ENCODE measurements at places on chromosomes 7 and 10.

DNA sequence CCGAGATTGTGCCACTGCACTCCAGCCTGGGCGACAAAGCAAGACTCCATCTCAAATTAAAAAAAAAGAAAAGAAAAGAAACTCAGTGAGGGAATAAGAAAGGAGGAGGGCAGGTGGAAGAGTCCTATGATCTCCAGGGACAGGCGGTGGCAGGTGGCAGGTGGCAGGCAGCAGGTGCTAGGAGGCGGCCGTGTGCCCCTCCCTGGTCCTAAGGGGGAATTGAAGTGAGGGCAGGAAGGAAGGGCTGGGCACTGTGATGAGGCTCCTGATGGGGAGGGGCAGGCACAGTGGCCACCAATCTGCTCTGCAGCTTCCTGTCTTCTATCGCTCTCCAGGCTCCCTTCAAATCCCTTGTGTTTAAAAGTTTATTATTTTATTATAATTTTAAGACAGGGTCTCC is 41.2 kb upstream of the UBE3C start:
- DNase-seq, result no peak

GRCh38 chr10:29064680-29065079 is 224.2 kb upstream of the LYZL1 start:
- no peak for DNase-seq

GRCh38 chr7:137539111-137539715 is 195.7 kb upstream of the PTN start:
- no peak for DNase-seq

- DNase-seq, result peak; percentile 74
These were observed 33.7 kb downstream of the NRBF2 start for GRCh38 chr10:63166742-63167258.

DNA sequence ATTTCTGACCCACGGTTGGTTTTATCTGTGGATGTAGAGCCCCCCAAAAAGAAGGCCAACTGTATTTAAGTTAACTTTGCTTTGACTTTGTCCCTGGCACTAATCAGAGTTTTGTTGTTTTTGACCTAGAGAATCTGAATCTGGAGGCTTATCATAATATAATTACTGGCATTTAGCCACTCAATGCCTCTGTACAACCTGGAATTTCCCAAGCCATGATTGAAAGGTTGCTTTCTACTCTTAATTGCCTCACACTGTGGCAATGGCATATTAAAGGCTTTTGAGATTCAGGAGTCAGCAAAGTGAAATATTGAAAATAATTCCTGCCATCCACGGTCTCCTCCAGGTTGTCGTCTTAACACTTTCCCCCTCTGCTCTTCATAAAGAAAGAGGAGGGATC is 205.2 kb upstream of the GHITM start:
- no peak for DNase-seq

DNA sequence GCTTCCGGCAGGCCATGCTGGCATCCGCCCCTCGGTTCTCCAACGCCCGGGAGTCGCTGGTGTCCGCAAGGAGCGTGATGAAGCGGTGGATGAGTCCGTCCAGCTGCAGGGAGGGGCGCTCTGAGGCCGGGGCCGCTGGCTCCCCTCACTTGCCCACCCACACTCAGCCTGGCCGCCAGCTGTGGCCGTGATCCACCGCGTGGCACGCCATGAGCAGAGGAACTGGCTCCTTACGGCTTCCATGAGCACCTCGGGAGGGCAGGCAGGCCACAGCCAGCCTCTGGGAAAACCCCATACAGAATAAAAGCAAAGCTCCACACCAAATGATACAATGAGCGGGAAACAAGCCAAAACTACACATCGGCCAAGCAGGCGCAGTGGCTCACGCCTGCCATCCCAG is 15.5 kb upstream of the MICALL2 start:
- no peak for DNase-seq

GRCh38 chr10:30602747-30603146 is 26.8 kb downstream of the LYZL2 start:
- no peak for DNase-seq

GRCh38 chr10:63481815-63482421 is 16.1 kb upstream of the JMJD1C start:
- DNase-seq, result no peak

GRCh38 chr10:28393956-28394568 is 91.2 kb upstream of the MPP7 start:
- peak; percentile 61 for DNase-seq

GRCh38 chr10:32605787-32606186 is 159.8 kb downstream of the CCDC7 start:
- DNase-seq, result peak; percentile 4

DNA sequence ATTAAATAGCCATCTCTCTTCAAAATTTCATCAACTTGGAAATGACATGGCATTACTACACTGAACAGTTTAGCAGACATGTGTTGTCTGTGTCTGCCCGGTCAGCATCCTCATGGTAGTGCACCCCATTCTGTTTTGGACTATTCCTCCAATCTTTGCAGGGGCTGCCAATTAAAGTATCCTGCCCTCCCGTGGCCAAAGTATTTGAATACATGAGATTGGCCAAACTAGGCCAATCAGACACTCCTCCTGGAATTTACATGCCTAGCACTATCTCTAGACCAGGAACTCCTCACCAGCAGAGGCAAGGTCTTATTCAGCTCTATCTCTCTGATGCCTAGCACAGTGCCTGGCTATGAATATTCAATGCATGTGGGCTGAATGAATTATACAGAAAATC is 4.4 kb downstream of the SHTN1 start:
- no peak for DNase-seq

GRCh38 chr7:115728518-115728917 is 302.0 kb downstream of the TFEC start:
- DNase-seq, result no peak

- no peak for DNase-seq
These were observed 32.4 kb downstream of the TACC2 start for GRCh38 chr10:122021379-122021778.

DNA sequence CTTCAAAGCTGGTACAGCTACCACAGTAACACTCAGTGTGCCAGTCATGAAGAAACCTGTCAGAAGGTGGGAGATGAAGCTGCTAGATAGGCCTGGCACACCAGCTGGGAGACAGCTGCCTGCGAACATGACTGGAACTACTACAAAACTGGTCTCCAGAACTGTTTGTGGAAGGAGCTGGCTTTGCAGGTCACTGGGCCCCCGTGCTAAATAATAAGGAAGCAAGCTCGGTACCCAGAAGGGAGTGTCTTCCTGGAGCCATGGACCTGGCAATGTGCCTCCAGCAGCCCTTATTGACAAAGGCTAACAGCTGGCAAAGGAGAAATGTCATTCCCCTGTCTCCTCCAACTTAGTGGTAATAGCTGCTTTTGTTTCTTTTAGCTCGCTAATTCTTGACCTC is 1217.6 kb upstream of the LRRN3 start:
- DNase-seq, result no peak

- DNase-seq, result no peak
These were observed 42.6 kb downstream of the KIF20B start for GRCh38 chr10:89744026-89744425.

DNA sequence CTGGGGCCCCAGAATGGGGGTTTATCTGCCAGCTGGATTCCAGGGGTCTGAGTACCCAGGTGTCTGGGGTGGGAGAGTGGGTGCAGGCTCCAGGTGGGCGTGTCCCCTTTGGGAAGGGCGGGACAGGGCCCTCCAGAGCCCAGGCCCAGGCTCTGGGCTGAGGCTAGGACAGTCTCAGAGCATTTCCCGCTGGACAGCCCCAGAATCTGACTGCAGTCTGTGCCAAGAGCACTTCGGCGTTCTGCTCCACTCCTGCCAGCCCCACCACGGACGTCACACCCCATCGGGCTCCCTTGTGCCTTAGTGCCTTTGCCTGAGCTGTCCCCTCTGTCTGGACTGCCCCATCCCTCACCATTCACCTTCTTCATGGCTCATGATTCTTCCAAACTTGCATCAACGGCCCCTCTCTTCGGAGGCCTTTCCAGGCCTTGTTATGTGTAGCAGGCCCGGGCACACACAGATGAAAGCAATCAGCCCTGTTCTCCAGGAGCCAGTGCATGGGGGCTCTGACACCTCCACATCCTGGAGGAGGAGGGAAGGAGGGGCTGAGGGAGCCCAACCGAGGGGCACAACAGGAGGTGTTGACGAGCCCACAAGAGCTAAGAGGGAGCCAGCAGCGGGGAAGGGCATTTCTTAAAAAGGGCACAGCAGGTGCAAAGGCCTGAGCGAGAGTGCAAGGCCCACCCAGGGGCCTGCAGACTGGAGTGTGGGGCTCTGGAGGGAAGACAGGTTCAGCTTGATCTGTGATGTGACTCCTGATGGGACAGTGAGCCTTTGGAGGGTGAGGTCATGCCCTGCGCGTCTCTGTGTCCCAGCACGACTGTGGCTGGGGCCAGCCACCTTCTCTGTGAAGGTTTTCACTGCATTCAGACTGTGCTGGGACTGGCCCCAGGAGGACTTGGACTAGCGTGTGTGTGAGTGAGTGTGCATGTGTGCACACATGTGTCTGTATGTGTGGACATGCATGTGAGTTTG is 41.7 kb downstream of the GTF2IRD1 start:
- DNase-seq, result no peak

DNA sequence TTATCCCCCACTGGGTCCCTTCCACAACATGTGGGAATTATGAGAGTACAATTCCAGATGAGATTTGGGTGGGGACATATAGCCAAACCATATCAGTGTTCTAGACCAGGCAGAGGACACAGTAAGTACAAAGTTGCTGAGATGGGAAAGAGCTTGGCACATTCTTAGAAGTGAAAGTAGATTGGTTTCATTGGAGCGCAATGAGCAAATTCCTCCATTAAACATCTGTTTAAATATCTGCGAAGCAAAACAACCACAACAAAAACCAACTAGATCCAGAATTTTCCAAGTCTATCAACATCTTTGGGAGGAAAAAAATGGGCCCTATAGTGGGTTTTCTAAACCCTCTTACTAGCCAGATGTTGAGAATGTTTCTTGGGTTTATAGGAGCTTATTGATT is 80.0 kb upstream of the STEAP1B start:
- no peak for DNase-seq

- DNase-seq, result no peak
These were observed 112.5 kb downstream of the MYOF start for GRCh38 chr10:93369588-93370164.

DNA sequence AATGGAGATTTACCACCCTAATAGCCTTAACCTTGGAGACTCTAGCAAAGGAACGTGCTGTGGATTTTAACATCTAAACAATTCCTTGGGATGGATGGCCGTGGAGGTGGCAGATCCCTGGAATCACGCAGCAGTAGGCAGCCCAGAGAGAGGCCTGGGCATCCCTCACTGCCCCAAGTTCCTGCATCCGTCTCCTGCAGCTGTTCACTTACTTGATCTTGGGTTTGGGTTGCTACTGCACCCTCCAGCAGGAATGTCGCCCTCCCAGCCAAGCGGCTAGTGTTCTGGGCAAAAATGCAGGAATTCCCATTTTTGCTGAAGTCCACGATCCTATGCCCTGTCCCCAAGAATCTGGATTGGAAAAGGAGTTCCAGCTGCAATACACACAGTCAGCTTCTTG is 166.7 kb upstream of the SH2B2 start:
- DNase-seq, result no peak

GRCh38 chr10:102113956-102114857 is 6.0 kb downstream of the LDB1 start:
- no peak for DNase-seq
